Jurkat, Clone E6-1 (cell line): ENCODE measurements at places on chromosomes 13 and 19.

GRCh38 chr19:29953352-29954247, 11.6 kb downstream of the URI1 start:
- no peak for DNase-seq

GRCh38 chr13:48808683-48809082, 155.0 kb downstream of the CYSLTR2 start:
- no peak for DNase-seq

GRCh38 chr13:30997697-30998096, 65.2 kb downstream of the TEX26 start:
- DNase-seq: no peak

- DNase-seq: no peak
Observed at GRCh38 chr13:74774264-74774663, 640.1 kb upstream of the KLF12 start.

- peak; percentile 6 for DNase-seq
Observed at GRCh38 chr13:102197193-102197592, 204.7 kb downstream of the FGF14 start.

DNA sequence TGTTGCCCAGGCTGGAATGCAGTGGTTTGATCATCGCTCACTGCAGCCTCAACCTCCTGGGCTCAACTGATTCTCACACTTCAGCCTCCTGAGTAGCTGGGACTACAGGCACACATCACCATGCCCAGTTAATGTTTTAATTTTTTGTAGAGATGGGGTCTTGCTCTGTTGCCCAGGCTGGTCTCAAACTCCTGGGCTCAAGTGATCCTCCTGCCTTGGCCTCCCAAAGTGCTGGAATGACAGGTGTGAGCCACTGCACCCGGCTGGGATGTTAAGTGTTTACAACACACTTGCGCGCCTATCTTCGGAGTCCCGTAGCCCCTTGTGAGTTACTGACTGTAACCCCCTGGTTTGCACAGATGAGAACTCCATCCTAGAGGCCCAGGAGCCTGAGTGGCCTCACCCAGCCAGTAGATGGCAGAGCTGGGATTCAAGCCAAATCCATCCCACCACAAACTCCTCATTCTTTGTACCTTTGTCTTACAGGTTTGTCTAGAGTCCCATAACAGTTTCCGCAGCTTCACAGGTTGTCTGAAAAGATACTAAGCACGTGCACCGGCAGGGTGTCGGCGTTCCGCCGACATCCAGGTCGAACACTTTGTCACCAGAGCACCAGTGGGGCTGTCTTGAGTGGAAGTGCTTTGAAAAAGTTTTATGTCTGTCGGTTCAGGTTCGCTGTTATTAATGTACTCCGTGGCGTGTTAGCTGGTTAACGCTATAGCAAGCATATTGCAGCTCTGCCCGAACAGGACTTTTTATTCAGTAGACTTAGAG, 14.7 kb downstream of the MAG start:
- no peak for DNase-seq

- DNase-seq: no peak
Observed at GRCh38 chr19:7744199-7744786, 3.0 kb downstream of the CD209 start.

DNA sequence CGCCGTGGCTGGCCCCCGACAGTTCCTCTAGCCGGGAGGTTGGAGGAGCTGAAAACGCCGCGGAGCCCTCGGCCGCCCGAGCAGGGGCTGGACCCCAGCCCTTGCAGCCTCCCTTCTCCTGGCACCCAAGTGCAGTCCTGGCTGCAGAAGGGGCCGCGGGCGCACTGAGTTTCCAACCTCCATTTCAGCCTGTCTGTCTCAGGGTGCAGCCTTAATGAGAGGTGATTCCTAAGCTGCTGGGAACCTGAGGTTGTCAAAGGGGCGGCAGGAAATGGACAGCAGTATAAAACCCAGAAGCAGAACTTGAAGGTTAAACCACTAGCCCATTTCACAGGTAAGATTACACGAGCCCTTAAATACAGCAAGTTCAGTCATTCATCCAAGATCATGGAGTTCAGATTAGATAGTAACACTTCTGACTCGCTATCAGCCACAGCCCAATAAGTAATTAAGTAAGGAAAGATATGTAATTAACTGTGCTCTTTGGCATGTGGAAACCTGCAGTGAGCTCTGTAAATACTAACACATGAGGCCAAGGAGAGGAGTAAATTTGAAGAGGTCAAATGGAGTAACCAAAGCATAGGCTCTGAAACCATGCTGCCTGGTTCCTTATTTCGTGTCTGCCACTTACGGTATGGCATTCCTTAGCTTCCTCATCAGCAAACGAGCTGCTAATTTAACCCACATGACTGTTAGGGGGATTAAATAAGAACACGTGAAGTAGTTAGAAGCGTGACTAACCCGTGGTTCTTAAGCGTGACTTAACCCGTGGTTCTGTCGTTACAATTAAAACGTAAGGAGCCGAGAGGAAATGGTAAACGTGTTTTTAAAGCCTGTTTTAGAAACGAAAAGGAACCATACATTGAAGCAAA, 686 bp downstream of the SETDB2 start:
- peak; percentile 58 for DNase-seq

GRCh38 chr19:33406521-33407139, 33.1 kb downstream of the CEBPG start:
- DNase-seq: peak; percentile 24

DNA sequence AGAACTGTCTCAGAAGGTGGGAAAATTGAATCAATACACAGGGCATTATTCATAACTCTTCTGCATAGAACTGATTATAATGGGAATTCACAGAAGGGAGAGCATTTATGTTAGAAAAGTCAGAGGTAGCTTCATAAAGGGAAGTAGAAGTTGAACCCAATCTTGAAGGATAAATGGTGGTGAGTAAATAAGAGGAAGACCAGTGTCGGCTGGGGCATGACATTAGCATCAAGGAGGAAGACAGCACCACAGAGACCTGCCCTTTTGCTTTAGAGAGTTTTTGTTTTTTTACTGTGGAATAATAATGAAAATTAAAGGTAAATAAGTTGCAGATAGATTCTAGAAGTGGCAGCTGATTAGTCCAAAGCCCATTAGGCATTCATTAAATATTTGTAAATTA, 21.9 kb downstream of the CDC16 start:
- no peak for DNase-seq

DNA sequence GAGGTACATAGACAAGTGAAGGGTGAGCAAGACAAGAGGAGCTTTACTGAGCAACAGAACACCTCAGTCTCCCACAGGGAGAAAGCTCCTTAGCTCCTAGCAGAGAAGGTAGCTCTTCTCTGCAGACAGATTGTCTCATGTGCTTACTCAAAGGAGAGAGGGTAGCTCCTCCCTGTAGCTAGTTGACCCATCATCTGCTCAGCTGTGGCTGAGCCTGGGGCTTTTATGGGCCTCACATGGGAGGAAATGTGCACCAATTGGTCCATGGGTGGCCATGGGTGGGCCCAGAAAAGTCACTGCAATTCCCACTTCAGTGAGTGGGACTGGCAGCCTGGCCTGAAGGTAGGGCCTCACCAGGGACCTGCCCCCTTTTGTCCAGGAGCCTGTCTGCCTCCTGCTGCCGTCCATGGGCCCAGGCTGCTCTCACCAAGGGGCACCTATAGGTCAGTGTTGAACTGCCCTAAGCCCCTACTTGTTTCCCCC, 246.2 kb downstream of the GPC6 start:
- DNase-seq: no peak

- no peak for DNase-seq
Observed at GRCh38 chr13:112859817-112860190, 109.2 kb upstream of the MCF2L start.

DNA sequence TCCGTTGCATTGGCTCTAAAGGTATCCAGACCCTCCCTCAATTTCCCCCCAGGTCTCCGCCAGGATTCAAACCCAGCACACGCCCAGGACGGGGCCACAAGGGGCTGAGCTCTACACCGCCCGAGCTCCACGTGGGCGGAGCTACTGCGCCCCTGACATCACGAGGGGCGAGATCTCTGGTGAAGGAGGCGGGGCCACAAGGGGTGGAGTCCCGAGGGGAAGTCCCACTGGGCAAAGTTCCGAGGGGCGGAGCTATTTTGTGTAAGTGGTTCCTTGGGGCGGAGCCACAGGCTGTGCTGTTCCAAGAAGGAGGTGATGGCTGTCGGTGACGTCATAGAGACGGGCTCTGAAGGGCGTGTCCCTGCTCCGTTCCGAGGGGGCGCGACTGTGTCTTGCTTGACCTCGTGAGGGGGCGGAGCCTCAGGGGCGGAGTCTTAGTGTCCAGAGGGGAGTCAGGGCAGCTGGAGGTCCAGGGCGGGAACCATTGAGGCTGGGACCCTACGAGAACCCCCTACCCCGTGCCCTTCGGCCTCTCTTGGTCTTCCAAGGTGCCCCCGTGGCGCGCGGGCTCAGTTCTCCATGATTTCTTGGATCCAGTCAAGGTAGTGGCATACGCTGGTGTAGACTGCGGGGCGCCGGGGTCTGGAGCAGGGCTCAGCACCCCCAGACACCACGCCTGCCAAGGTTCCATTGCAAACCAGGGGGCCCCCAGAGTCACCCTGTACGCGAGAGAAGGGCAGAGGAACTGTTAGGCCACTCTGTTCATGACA, 1.3 kb upstream of the KLK8 start:
- peak; percentile 27 for DNase-seq

- DNase-seq: no peak
Observed at GRCh38 chr13:99662678-99663077, 161.4 kb downstream of the TM9SF2 start.

- peak; percentile 81 for DNase-seq
Observed at GRCh38 chr19:14536926-14537692, 7.7 kb downstream of the TECR start.

DNA sequence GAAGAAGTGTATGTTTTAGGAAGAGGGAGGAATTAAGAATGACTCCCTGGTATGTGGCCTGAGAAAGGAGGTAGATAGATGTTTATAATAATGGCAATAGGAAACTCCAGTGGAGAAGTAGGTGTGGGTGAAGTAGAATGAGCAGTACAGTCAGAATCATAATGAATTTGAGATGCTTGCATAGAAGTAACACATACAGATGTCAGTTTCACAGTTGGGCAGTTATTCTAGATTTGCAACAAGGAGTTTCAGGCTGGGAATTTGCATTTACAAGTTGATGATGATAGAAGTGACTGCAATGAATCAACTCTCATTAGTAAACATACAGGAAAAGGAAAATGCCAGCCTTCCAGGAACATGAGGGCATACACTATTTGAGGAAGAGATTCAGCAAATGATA, 149.0 kb downstream of the SLITRK1 start:
- DNase-seq: no peak

GRCh38 chr19:29542776-29543175, 17.0 kb downstream of the VSTM2B start:
- DNase-seq: no peak

DNA sequence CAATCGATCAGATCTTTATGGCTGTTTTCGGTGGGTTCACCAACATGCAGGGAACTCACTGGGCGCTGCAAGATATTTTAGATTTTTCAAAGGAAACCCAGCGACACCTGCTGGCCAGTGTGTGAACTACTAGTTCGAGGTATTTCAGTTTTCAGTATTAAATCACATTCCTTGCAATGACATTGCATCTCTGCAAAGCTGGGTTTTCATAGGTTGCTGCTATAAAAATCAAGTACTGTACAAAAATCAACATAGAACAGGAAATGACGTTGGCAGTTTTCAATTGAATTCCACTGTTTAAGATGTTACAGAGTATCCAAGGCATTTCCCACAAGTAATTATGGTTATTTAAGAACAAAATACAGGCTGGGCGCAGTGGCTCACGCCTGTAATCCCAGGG, 17.6 kb downstream of the LIG1 start:
- peak; percentile 50 for DNase-seq

DNA sequence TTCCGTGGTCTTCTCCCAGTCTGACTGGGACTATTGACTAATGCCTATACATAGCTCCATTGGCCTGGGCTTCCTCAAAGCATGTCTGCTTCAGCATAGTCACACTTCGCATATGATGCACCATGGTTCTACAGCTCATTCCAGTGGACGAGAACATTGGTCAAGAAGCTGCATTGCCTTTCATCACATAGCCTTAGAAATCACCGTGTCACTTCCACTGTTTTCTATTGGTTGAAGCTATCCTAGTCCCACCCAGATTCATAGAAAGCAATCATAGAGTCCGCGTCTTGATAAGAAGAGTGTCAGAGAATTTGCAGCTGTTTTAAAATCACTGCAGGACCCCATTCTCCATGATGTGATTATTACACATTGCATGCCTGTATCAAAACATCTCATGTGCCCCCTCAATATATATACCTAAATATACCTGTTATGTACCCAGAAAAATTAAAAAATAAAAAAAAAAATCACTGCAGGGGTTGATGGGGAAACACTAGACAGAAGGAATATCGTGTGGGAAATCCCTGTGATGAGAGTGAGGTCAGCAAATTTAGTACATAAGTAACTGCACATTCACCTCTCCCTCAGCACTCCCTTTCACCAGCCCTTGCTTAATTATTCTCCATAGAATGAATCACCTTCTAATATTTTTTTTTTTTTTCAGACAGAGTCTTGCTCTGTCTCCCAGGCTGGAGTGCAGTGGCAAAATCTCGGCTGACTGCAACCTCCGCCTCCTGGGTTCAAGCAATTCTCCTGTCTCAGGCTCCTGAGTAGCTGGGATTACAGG, 2.2 kb upstream of the ARHGAP33 start:
- DNase-seq: no peak

DNA sequence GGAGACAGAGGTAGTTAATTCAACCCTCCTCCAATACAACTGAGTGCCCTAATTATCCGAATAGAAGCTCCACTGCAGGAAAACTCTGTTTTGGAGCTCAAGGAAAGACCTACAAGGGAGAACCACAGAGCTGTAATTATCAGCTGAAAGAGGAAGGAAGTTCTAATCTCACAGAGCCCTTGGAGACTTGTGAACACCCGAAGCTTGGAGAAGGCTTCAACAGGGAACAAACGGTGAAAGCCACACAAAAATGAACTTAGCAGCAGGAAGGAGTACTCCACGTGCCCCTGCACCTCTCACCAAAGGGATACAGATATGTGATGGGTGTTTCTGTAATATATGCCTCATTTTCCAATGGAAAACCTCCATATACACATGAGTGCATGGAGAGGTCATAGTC, 61.1 kb downstream of the IRS2 start:
- no peak for DNase-seq

DNA sequence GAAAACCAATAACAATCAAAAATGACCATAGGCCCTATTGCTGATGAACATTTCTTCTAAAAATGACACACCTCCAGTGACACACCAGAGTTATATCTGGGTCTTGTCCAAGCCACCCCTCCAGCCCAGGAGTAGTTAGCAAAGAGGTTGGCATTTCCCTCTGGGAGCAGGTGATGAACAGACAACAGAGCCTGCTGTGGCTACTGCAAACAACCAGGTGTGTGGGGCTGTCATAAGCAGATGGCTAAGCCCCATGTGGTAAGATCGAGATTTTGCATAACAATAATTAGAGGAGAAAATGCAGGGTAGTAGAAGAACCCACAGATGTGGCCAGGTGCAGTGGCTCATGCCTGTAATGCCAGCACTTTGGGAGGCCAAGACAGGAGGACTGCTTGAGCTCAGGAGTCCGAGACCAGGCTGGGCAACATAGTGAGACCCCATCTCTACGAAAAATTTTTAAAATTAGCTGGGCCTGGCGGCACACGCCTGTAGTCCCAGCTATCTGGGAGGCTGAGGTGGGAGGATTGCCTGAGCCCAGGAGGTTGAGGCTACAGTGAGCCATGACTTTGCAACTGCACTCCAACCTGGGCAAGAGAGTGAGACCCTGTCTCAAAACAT, 5.0 kb downstream of the XRCC1 start:
- peak; percentile 50 for DNase-seq

GRCh38 chr19:19160461-19161035, 9.5 kb downstream of the MEF2B start:
- no peak for DNase-seq

- DNase-seq: no peak
Observed at GRCh38 chr19:47633996-47634395, 25.1 kb downstream of the BICRA start.

GRCh38 chr13:48590141-48590901, 57.4 kb upstream of the RCBTB2 start:
- DNase-seq: no peak

- no peak for DNase-seq
Observed at GRCh38 chr13:111178402-111178801, 63.3 kb downstream of the ARHGEF7 start.
